ENCODE measurements at places on chromosomes 16 and 17. TPM values are rescaled to one million over a fixed set of nuclear protein-coding genes. Genes with fewer than 3 reads are reported as not detected.

The EFNB3 gene
- total RNA-seq = not detected

The MYH13 gene
- not detected for total RNA-seq

The GPR139 gene
- total RNA-seq = not detected

DNA sequence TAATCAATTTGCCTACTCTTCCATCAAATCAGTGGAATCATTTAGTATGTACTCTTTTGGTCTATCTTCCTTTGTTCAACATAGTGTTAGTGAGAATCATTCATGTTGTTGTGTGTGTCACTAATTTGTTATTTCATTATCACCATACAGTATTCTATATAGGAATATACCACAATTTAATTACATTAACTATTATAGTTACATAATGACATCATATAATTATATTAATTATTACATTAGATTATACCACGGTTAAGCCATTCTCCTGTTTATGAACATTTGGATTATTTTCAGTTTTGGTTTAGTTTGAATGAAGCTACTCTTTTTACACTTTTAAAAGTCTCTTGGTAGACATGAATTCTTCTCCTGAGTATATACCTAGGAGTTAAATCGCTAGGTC is 40.4 kb downstream of the MYO1D start:
- no peak for DNase-seq

The NRN1L gene
- total RNA-seq = not detected

DNA sequence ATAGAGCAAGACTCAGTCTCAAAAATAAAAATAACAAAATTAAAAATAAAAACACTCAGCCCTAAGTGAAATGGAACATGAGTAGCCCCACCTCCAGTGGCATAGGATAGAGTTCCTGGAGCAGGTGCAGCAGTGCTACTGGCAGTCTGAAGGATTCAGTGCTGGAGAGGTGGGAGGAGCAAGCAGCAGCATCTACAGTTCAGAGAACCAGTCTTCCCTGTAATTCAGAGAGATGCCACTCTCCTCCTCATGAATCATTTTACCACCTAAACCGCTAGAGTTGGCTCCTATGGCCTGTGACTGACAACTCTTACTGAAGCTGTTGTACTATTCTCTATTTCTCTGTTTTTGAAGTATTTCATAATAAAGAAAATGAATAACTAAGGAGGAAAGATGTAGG is 56.0 kb upstream of the SMURF2 start:
- DNase-seq = no peak

The BAHCC1 gene
- total RNA-seq = not detected

GRCh38 chr17:7137171-7137943 is 22.7 kb upstream of the ASGR2 start:
- DNase-seq = no peak
